ENCODE measurements at places on chromosomes 1 and 21. TPM values are rescaled to one million over a fixed set of nuclear protein-coding genes. Genes with fewer than 3 reads are reported as not detected.

- DNase-seq: no peak
- peaks cover 26% of the 10 kb centered on the region for H3K4me1 ChIP-seq
- H3K36me3 ChIP-seq: no peaks in the 10 kb centered on the region
- H3K27ac ChIP-seq: peak overlapping the region; percentile 58
Measured at GRCh38 chr21:46111193-46111571, 13.3 kb downstream of the COL6A2 start.

The FCMR gene
- 1.7 TPM for total RNA-seq

- no peak for DNase-seq
- no peak overlapping the region for H3K4me3 ChIP-seq
- H3K36me3 ChIP-seq: no peaks in the 10 kb centered on the region
Measured at GRCh38 chr1:185931438-185931837, 197.2 kb downstream of the HMCN1 start.

The GBP1 gene
- 57.9 TPM for total RNA-seq

The C8A gene
- not detected for total RNA-seq

GRCh38 chr1:1092894-1093609 lies 18.9 kb upstream of the RNF223 start:
- DNase-seq: no peak
- H3K36me3 ChIP-seq: no peaks in the 10 kb centered on the region
- H3K27me3 ChIP-seq: no peaks in the 10 kb centered on the region
- H3K4me3 ChIP-seq: no peak overlapping the region
- H3K27ac ChIP-seq: no peak overlapping the region
- no peaks in the 10 kb centered on the region for H3K4me1 ChIP-seq

The PRDX1 gene
- total RNA-seq: 205 TPM

The VWA5B1 gene
- total RNA-seq: 0.69 TPM

The KRTAP19-1 gene
- not detected for total RNA-seq

GRCh38 chr1:224170343-224170742 lies 12.7 kb upstream of the DEGS1 start:
- no peak overlapping the region for H3K27ac ChIP-seq
- H3K4me1 ChIP-seq: no peaks in the 10 kb centered on the region
- H3K36me3 ChIP-seq: no peaks in the 10 kb centered on the region
- H3K4me3 ChIP-seq: no peak overlapping the region

DNA sequence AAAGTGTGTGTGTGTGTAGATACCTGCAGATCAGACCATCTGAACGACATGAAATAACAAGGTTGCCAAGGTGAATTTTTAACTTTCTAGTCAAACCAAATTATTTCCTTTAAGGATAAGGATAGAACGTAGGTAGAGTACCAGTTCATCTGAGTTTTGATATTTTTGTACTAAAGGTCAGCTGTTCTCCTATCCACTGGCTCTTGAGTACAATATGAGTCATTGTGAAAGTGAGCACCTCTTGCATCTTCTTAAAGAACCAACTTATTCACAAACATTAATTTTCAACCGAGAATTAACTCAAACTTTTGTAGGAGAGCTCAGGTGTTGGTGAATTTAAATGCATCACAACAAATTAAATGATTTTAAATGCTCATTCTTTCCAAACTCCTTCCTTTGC lies 71.5 kb downstream of the IFI44 start:
- no peak overlapping the region for H3K4me3 ChIP-seq
- H3K36me3 ChIP-seq: no peaks in the 10 kb centered on the region
- H3K4me1 ChIP-seq: no peaks in the 10 kb centered on the region

DNA sequence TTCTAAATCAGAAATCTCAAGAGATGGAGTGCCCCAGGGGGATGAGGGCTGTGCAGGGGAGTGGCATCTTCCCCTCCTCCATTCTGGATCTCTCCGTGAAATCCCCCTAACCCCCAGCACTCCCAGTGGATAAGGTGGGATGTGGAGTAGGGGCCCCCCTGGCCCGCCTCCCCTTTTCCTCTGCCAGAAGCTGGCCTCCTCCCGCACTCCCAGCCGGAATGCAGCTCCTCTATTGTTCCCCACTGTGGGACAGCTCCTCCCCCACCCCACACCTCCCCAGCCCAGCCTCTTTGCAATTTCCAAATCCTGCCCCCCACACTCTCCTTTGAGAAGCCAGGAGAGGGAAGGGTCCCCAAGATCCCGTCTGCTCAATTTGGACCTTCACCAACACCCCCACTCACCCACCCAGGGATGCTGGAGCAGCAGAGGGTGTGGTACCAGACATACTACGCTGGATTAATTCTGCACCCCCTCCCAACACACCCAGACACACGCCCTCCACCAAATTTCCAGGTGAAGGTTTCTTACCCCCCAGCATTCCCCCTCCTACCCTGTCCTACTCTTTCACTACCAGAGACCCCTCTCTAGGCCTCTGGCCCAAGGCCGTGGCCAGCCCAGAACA lies 1.9 kb downstream of the MEX3A start:
- H3K4me3 ChIP-seq: peak overlapping the region; percentile 79
- H3K4me1 ChIP-seq: no peaks in the 10 kb centered on the region
- H3K36me3 ChIP-seq: no peaks in the 10 kb centered on the region
- H3K27me3 ChIP-seq: no peaks in the 10 kb centered on the region
- no peak for DNase-seq
- peak overlapping the region; percentile 65 for H3K27ac ChIP-seq

DNA sequence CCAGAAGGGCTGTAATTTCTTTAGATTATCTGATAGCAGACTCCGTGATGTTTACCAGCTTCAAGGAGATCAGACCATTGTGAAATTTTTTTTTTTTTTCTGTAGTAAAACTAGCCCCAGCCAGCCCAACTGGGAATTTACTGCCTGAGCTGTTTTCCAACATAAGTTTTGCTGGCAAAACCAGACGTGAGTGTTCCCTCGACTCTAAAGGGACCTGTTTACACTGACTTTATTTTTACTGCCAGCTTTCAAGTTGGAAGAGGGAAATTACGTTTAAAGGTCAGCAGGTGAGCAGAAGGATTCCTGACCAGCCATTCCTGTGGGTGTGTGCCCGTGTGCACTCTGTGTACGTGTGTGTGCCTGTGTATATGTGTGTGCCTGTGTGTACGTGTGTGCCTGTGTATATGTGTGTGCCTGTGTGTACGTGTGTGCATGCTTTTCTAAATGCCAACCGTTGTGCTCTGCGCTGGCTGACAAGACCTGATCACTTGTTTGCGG lies 374 bp downstream of the MAB21L3 start:
- no peak for DNase-seq
- H3K27ac ChIP-seq: no peak overlapping the region

All from uterus (tissue), 4 donors.